ENCODE measurements at places on chromosomes 6 and 20.

DNA sequence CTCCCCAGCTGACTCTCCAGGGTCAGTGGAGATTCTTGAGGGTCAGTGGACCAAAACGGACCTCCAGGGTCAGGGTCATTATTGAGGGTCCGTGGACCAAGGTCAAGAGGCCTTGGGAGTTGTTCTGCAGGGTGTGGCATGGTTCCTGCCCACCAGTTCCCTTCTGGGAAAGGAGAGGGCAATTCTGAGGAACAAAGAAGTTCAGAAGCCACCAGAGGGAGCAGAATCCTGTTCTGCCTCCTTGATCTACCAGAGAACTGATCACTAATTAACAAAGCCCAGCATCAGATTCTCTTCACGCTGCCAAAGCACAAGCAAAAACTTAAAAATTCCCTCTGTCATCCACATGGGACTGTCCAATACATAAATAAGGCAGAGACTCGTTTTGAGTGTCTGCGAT is 263.4 kb downstream of the DHX35 start:
- no peak for DNase-seq

DNA sequence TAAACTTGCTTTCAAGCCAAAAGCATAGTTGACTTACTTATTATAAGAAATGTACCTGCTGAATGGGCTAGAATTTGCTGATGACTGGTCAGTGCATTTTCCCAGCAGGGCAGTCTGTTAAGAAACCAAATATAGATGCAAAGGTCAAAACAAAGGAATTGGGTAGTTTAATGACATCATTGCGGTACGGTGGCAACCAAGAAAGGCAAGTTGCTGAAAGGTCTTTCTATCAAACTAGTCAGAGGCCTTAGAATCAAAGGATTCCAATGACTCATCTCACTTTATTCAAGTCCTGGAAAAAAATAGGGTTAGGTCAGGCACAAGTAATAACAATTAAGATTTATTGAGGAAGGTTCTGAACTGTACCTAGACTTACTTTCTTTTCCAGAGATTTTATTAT is 76.4 kb downstream of the KIZ start:
- DNase-seq = no peak

DNA sequence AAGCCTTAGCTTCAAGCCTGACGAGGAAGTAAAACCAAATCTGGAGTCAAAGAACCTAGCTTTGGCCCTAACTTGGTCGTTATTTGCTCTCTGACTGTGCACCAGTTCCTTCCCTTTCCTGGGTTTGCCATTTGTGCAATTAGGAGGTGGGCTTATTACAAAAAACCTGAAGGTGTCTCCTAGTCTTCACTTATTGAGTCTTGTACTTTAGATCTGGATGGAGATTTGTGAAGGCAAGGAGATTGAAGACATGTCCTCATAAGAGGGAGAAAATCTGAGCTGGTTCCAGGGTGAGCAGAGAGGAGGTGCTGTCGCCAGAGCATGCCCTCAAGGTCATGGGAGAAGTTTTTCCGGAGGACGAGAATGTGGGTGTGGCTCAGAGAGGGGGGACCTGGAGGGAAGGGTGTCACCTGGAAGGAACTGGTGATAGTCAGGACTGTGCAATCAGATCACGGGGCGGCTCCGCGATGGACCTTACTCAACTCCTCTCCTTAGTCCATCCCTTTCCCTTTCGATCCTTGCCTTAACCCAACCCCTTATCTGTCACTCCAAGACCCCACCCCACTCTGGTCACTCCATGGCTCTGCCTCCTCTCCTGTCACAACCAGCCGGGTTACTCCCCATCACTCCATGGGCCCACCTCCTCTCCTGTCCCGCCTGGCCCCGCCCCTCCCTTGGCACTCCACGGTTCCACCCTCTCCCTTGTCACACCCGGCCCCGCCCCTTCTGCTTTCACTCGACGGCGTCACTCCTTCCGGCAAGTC is 588 bp upstream of the ACSS2 start:
- peak; percentile 86 for DNase-seq

- no peak for DNase-seq
These were observed 14.8 kb upstream of the FKBP5 start for GRCh38 chr6:35703554-35703953.

DNA sequence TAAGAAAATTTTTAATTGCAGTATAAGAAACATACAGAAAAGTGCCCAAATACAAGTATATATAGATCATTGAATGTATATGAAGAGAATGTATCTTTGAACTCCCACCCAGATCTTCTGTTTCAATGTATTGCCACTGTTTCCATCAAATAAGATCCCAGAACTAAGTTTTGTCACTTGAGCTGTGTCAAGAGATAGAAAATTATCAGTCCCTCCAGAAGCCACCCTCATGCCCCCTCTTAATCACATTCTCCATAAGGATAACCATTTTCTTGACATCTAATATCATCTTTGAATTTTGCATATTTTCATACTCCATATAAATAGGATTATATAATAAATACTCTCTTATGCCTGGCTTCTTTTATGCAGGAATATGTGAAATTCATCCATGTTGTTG is 20.3 kb downstream of the GPX5 start:
- no peak for DNase-seq

DNA sequence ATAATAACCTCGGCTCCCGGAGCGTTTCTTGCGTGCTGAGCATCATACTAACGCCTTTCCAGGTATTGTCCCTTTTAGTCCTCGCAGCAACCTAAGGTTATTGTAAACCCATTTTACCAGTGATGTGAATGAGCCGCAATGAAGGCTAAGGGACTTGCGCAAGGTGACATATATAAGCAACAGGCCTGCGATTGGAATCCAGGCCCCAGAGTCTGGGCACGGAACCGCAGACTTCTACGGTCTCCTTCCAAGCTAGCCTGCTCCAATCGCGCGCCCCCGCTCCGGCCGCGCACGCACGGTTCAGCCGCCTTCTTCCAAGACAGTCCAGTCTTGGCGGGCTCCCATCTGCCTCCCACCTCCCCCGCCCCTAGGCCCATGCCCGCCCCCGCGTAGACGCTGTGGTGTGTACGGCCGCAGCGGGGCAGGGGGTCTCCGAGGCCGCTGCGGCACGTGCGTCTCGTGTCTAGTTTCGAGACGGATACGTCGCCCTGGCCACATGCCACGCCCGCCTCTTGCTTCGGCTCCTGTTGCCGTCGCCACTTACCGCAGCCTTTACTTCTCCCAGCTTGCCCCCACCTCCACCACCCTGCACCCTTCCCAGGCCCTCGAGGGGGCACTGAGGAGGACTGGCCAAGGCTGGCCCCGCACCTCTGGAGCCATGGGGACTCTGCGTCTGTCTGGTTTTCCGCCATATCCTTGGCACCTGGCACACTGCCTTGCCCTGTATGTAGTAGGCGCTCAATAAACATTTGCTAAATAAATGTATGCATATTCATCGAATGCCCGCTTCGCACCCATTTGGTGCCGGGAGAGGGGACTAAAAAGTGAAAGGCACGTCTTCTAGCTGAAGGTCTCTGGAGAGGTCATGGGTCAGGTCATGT is 855 bp upstream of the GFOD1 start:
- no peak for DNase-seq

GRCh38 chr20:16111172-16111832 is 461.9 kb downstream of the KIF16B start:
- DNase-seq = no peak

DNA sequence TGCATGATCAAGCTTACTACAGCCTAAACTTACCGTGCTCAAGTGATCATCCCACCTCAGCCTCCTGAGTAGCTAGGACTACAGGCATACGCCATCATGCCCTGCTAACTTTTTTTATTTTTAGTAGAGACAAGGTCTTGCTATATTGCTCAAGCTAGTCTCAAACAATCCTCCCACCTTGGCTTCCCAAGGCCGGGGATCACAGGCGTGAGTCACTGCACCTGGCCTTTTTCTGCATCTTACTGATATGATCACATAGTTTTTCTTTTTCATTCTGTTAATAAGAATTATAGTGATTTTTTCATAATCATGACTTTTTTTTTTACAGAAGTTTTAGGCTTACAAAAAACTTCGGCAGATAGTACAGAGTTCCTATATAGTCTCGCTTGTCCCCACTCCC is 93.2 kb downstream of the KIF13A start:
- no peak for DNase-seq

- DNase-seq = no peak
These were observed 767.9 kb upstream of the DEFB115 start for GRCh38 chr20:30489614-30490003.

GRCh38 chr20:24479595-24479994 is 10.2 kb downstream of the SYNDIG1 start:
- no peak for DNase-seq

DNA sequence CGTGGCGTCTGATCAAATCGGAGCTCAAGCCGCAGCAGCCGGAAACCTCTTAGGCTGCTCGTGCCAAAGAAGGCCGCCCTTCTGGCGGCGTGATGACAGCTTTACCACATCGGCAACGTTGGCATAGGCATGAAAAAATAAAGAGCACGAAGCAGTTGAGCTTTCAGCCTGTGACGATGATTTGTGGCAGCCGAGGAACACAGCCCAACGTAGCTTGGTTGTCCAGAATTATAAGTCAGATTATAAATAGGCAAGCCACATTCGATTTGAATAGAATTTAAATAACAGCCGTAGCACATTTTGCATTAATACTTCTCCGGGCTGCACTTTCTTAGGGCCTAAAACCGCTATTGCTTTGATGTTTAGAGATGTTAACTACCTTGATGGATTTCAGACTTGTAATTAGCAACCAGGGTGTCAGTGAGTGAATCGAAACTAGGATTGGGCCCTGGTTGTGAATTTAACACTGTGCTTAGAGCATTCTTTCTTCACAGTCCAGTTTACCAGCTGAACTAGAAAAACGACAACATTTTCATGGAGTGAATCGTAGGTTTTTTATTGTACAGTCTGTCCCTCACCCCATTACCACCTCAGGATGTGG is 864 bp upstream of the BCLAF1 start:
- DNase-seq = no peak

DNA sequence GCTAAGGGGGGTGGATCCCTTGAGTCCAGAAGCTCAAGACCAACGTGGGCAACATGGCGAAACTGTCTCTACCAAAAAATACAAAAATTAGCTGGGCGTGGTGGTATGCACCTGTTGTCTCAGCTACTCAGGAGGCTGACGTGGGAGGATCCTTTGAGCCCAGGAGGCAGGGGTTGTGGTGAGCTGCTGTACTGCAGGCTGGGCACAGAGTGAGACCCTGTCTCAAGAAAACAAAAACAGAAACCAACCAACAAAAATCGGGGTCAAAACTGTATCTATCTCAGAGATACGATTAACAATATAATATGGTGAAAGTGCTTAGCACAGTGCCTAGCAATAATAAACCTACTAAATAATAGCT is 20.7 kb upstream of the BCAS1 start:
- DNase-seq = no peak
